ENCODE measurements at places on chromosomes 5 and 9.

GRCh38 chr5:31806561-31806960, 167.6 kb downstream of the PDZD2 start:
- DNase-seq: no peak

DNA sequence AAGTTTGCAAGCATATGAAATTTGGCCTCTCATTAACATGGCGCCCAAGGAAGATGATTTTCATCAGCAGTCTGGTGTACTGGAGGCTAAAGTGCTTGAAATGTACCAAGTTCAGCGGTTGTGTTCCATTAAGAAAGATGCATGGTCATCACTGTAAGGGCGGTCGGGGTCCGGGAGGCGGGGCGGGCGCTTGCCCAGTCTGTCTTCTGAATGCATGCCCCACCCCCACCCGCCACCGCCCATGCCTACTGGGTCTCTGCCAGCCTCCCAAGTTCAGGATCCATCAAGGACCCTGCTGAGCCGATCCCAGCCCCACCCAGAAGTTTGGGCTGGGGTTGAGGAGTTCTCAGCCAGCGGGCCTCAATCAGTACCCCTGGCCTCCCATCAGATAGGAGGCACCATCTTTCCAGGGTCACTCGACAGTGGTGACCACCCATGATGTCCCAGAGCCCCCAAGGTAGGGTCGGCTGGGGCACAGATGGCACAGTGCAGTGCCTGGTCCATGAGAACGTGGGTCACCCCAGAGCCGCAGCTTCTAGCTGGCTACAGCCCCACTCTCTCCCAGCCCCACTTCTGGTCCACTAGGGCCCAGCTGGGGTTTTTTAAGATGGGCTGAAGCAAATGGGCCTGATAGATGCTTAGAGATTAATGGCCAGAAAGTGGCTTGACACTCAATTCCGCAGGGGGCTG, 24.4 kb upstream of the PRDM12 start:
- DNase-seq: no peak

DNA sequence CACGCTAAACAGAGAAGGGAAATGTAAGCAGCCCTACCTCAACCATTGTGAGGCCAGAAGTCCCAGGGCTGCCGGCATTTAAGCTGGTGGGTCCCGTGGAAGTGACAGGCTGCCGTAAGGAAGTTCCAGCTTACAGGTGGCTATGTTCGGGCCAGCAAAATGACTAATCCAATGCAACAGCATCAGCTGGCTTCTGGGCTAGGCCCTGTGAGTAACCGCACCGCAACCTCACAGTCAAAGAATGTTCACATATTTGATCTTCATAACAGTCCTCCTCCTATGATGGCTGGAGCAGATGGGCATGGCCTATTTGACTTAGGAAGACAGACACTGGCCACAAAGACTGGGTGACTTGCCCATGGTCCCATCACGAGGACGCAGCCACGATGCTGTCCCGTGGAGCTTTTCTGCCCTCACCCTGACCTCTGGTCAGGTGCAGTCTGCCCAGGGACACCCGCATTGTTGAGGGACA, 88.2 kb downstream of the LIFR start:
- DNase-seq: peak; percentile 66

- no peak for DNase-seq
Observed at GRCh38 chr9:71286146-71286545, 164.7 kb upstream of the TRPM3 start.
